ENCODE measurements at places on chromosomes 16 and 17.

- no peak for DNase-seq
Measured at GRCh38 chr16:83623091-83623730, 184.6 kb upstream of the HSBP1 start.

DNA sequence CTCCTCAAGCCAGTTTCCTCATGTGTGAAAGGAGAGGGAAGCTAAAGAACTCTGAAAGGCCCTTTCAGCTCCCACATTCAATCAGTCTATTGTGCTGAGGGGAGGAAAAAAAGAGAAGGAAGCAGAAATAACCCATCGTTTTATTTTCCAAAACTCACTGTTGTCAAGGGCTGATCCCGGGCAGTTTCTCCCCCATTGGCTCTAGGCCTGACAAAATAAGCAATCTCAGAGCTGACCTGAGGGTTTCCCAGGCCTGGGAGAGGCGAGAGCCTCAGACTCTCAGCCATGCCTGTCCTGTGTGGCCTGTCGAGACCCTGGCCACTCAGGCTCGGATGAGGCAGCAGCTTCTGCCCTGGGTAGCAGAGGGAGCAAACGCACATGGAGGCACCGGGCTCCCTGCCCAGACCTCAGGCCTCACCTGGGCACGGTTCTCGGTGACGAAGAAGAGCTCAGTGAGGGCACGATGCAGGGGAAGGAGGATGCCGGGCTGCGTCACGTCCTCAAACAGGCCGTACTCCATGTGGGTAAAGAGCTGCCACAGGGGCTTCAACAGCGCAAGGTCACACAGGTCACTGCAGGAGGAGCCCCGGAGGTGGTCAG, 45.0 kb upstream of the ATP2A3 start:
- no peak for DNase-seq

GRCh38 chr17:39591958-39592954, 15.5 kb downstream of the NEUROD2 start:
- DNase-seq = no peak

GRCh38 chr17:50568659-50569058, 8.1 kb downstream of the CACNA1G start:
- DNase-seq = no peak

DNA sequence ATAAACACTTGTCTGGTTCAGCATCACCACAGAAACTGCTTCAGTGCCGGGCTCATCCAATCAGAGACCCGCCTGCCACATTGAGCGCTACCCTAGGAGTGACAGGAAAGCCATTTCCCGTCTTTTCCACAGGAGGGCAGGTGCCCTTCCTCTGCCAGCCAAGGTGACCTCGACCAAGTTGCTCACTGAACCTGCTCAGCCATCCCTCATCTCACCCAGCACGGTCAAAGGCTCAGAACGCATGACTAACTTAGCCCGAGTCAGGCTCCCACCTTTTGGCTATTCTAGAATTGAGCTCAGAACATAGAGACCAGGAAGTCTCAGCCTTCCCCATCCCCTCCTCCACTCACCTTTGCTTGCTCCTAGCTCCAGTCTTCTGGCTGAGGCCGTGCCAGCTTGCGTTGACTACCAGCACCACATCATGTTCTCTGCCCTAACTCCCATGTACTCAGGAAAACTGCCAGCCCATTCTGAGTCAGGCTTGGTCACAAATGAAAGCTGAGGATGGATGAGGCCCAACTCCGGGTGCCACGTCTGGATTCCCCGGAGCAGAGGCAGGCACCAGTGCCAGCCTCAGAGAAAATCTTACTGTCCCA, 15.6 kb downstream of the MRPS23 start:
- peak; percentile 59 for DNase-seq

DNA sequence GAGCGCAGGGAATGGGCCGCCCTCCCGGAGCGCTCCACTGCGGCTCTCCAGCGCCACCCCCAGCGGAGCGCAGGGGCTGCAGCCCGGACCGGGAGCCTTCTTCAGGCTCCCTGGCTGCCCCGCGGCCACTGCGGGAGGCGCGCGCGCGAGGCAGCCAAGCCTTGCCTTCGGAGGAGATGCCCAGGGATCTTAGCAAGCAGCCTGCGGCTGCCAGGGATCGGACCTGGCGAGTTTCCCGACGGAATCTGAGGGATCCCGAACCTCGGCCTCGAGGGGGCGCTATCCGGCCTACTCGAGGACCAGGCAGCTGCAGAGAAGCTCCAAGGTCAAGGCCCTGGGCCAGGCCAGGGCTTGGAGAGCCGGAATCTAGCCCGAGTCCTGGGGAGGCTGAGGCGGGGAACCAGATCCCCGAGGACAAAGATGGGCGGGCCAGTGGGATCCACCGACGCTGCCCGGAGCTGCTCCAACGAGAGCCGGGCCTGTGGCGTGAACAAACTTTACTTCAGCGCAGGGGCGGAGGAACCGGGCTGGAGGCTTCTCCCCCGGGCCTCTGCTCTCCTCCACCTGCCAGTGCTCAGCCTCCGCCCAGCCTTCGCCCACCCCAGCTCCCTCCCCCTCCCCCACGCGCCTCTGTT, at the start of gene IRX6:
IRX6 (plus strand) TSS at position 567 of the 635 bp plus-strand sequence. CDS start 889 bp downstream, outside the sequence.
- peak; percentile 80 for DNase-seq

GRCh38 chr16:54655121-54655590, 275.5 kb upstream of the IRX5 start:
- DNase-seq = no peak

DNA sequence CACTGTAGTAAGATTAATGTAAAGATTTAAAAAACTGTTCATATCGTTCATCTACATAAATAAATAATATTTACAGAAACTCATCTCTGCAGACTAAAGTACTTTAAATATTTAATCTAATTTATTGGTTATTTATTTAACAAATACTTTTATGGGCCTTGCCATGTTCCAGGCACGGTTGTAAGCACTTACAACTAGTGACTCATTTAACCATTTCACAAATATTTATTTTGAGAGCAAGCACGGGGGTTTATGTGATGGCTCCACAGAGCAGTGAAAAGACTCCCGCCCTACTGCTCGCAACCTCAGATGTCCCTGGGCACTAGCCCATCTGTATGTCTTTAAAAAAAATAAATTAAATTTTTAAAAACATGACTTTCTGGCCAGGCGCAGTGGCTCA, 575.9 kb downstream of the WWOX start:
- no peak for DNase-seq

GRCh38 chr17:40980117-40980516, 4.0 kb downstream of the KRT40 start:
- DNase-seq = no peak

GRCh38 chr16:31532120-31532519, 4.4 kb downstream of the AHSP start:
- no peak for DNase-seq

GRCh38 chr17:82545071-82545462, 25.5 kb downstream of the FOXK2 start:
- DNase-seq = no peak
